ENCODE measurements at places on chromosomes 5 and 9. TPM values are rescaled to one million over a fixed set of nuclear protein-coding genes. Genes with fewer than 3 reads are reported as not detected.

TAF11L10 gene
- polyA plus RNA-seq, result not detected

SVEP1 gene
- 46.3 TPM for polyA plus RNA-seq

CHSY3 gene
- 0.76 TPM for polyA plus RNA-seq

DBH gene
- not detected for polyA plus RNA-seq

- DNase-seq, result no peak
These were observed 1.4 kb downstream of the TJP2 start for GRCh38 chr9:69175486-69175885.

DNA sequence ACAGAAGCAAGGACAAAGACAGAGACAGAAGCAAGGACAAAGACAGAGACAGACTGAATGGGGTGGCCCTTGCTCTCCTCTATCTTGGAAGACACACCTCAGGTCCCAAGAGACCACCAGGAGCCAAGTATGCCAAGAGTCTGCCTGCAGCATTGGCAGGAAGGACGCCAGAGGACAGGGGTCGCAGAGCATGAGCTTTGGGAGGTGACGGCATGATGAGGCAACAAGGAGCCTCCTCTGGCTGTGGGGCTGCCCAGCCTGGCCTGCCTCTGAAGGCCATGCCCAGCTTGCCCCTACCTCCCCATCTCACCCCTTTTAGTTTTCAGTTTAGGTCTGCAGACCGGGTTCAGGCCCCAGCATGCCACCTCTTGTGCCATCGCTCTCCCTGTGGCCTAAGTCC lies 17.6 kb downstream of the PDGFRB start:
- DNase-seq, result peak; percentile 55

DNA sequence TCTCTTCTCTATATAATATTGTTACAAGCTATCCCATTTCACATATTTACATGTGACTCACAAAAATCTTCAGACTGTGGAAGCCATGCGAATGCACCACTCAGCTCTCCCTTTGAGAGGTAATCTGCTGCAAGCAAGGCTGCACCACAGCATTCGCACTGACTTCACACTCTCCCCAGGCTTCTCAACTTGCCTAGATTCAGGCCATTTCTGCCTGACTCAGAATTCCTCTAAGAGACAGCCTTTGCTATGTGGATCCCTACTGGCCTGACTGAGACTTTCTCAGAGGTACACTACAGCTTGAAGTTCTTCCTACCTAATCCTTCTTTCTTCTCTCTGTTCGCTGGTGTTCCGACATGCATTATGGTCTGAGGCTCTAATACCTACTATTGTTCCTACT lies 21.1 kb upstream of the DMRTA1 start:
- DNase-seq, result no peak

TAF1L gene
- not detected for polyA plus RNA-seq

Data from fibroblast of lung (primary cell).